ENCODE measurements at places on chromosomes 11 and 22. TPM values are rescaled to one million over a fixed set of nuclear protein-coding genes. Genes with fewer than 3 reads are reported as not detected.

GRCh38 chr11:93591247-93591898 lies 48.2 kb upstream of the SMCO4 start:
- H3K27ac ChIP-seq: no peak overlapping the region
- no peaks in the 10 kb centered on the region for H3K4me1 ChIP-seq
- H3K27me3 ChIP-seq: peaks cover 1% of the 10 kb centered on the region
- no peaks in the 10 kb centered on the region for H3K36me3 ChIP-seq
- H3K4me3 ChIP-seq: no peak overlapping the region

- no peak overlapping the region for H3K4me3 ChIP-seq
- H3K27ac ChIP-seq: no peak overlapping the region
- H3K4me1 ChIP-seq: no peaks in the 10 kb centered on the region
- H3K36me3 ChIP-seq: no peaks in the 10 kb centered on the region
Measured at GRCh38 chr11:27718346-27718862, 18.1 kb upstream of the BDNF start.

GRCh38 chr11:101083335-101083734 lies 46.3 kb downstream of the PGR start:
- no peak overlapping the region for H3K27ac ChIP-seq
- no peak overlapping the region for H3K4me3 ChIP-seq
- no peaks in the 10 kb centered on the region for H3K27me3 ChIP-seq
- DNase-seq: no peak
- H3K4me1 ChIP-seq: no peaks in the 10 kb centered on the region
- H3K36me3 ChIP-seq: no peaks in the 10 kb centered on the region

Gene FAM181B
- total RNA-seq: not detected

Gene P2RX6
- 0.59 TPM for total RNA-seq
